Hypothalamus (tissue), 51 donors: ENCODE measurements at places on chromosomes 12 and 14.

- no peak for DNase-seq
Measured at GRCh38 chr12:20463913-20464524, 95.7 kb downstream of the PDE3A start.

- DNase-seq, result no peak
Measured at GRCh38 chr12:50013361-50014147, 11.7 kb downstream of the RACGAP1 start.

DNA sequence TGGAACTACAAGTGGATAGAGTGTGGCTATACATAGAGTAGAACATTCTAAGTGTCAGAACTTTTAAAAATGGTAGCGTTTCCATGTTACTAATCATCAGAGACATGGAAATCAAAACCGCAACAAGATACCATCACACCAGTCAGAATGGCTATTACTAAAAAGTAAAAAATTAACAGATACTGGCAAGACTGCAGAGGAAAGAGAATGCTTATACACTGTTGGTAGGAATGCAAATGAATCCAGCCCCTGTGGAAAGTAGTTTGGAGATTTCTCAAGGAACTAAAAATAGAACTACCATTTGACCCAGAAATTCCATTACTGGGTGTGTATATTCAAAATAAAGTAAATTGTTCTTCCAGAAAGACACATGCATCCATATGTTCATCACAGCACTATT is 518.6 kb downstream of the NELL2 start:
- DNase-seq, result no peak

GRCh38 chr12:26833743-26834490 is 923 bp upstream of the ITPR2 start:
- DNase-seq, result no peak

- no peak for DNase-seq
Measured at GRCh38 chr14:54927551-54927950, 24.9 kb upstream of the GCH1 start.

- DNase-seq, result no peak
Measured at GRCh38 chr12:113069149-113069548, 12.6 kb downstream of the DTX1 start.

- no peak for DNase-seq
Measured at GRCh38 chr14:28542040-28542439, 224.5 kb upstream of the FOXG1 start.

- no peak for DNase-seq
Measured at GRCh38 chr14:53942970-53943750, 13.5 kb downstream of the BMP4 start.
